Stimulated activated CD4-positive, alpha-beta T cell treated with anti-CD3 and anti-CD28 coated beads, Interleukin-4, amount 100 ng/mL, for 4 hours (primary cell): ENCODE measurements at places on chromosomes 4 and X.

- no peak for DNase-seq
Observed at GRCh38 chr4:135050086-135050717, 848.6 kb upstream of the PABPC4L start.

GRCh38 chr4:71415491-71415890 lies 76.7 kb downstream of the SLC4A4 start:
- DNase-seq: no peak

GRCh38 chr4:124708517-124709300 lies 3.8 kb downstream of the ANKRD50 start:
- no peak for DNase-seq

- DNase-seq: no peak
Observed at GRCh38 chr4:56186808-56187523, 200.3 kb downstream of the AASDH start.
